Activated CD8-positive, alpha-beta memory T cell treated with anti-CD3 and anti-CD28 coated beads for 4 hours (primary cell): ENCODE measurements at places on chromosomes 16 and 17.

DNA sequence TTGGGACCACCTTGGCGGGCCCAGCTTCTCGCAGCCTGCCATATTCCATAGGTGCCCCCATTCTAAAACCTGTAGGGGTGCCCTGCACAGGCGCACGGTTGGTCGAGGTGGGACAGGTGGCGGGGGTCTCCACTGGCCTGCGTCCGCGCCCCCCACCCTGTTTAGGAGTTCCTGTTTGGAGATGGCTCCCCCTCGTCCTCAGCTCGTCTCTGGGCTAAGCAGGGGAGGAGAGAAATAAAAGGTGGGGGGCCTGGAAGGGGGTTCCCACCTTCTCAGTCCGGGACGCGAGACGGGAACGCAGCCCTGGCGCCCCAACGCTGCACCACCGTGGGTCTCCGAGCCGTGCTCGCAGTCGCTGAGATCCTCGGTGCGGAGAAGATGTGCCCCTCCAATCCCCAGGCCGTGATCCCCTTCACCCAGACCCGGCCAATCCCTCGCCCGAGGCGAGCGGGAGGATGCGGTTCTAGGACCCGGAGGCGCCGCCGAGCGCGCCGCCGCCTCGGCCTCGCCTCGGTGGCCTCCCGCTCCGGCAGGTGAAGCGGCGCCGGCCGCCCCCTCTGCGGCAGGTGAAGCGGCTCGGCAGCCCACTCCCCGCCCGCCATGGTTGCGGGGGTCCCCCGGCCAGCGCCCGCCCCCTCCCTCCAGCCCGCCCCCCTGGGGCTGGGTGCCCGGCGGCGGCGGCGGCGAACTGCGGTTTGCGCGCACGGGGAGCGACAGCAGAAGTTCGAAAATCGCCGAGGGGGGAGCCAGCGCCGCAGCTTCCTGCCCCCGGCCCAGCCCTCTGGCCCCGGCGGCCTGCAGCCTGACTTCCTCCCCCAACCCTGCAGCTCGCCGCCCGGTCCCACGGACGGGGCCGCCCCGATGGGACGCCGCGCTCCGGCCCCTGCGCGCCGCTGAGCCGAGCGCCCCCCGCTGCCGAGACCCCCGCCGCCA is at the start of gene FMNL1:
FMNL1 (plus strand) TSS at position 805 of the 933 bp plus-strand sequence. CDS start 240 bp downstream, outside the sequence.
- no peak for DNase-seq

DNA sequence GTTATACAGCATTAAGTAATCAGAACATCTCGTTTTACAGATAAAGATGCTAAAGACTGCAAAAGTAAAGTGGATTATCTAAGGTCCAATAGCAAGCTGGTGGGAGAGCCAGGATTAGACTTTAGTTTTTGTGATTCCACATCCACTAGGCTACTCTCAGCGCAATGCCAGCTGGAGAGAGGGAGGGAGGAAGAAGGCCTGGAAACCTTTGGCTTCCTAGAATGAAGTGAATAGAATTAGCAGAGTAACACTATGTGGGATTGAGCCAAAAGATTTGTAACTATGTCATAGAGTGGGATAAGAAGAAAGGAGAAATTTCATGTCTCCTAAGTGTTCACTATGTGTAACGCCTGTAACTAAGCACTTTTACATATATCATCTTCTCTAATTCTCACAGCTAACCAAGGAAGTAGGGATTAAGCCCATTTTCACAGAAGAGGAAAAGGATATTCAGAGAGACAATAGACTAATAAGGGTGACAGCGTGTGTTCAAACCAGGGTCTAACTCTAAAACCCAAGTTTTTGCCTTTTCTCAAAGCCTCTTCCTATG is 25.4 kb upstream of the NSRP1 start:
- no peak for DNase-seq

DNA sequence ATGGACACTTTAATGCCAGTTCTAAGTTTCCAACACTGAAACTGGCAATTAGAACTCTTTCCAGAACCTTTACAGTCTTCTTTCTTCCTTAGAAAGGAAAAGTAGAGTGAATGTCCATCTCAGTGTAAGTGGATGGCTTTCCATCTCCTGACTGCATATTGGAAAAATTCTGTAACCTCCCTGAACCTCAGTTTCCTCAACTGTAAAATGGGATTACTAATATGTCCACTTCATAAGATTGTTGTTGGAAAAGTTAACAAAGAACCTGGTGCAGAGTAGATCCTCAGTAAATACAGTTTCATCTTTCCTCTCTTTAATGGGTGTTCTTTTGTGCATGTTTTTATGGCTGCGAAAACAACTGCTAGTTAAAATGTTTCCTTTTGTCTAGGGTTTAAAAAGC is 2.6 kb downstream of the TMEM98 start:
- DNase-seq: no peak

DNA sequence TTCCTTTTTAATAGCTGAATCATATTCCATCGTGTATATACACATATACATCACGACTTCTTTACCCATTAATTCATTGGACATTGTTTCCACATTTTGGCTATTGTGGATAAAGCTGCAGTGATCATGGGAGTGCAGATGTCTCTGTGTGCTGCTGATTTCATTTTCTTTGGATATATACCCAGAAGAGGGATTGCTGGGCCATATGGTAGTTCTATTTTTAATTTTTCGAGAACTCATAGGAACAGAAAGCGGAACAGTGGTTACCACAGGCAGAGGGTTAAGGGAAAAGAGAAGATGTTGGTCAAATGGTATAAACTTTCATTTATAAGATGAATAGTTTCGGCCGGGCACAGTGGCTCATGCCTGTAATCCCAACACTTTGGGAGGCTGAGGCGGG is 187.4 kb upstream of the MYOCD start:
- DNase-seq: no peak

- no peak for DNase-seq
Measured at GRCh38 chr17:41212524-41213169, 13.8 kb upstream of the KRTAP9-2 start.

DNA sequence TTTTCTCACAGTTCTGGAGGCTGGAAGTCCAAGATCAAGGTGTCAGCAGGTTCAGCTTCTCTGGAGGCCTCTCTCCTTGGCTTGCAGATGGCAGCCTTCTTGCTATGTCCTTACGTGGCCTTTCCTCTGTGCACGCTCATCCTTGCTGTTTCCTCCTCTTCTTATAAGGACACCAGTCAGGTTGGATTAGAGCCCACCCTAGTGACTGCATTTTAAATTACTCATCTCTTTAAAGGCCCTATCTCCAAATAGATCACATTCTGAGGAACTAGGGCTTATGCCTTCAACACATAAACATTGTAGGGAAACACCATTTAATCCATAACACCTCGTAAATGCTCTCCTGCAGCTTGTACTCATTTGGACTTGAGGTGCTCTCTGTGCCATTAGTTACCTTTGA is 36.3 kb downstream of the DHRS7C start:
- no peak for DNase-seq

GRCh38 chr17:80065478-80066170 is 29.2 kb downstream of the CCDC40 start:
- no peak for DNase-seq

- no peak for DNase-seq
Measured at GRCh38 chr17:79923974-79924638, 84.9 kb upstream of the CBX4 start.

DNA sequence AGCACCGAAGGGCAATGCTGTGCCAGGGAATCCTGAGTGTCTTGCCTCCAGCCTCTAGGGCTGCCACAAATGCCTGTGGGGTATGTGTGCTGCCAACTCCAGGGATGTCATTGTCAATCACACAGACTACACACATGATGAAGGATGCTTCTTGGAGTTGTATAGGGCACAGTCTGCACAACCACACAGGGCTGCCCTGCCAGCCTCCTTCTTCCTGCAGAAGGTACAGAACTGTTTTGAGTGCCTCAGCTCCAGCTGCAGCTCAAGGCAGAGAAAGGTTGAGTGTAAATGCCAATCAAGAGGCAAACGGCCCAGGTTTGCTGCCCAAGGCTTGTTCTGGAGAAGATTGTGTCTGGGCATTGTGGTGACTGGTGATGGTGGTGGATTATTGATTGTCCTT is 15.6 kb downstream of the SCNN1B start:
- DNase-seq: no peak

DNA sequence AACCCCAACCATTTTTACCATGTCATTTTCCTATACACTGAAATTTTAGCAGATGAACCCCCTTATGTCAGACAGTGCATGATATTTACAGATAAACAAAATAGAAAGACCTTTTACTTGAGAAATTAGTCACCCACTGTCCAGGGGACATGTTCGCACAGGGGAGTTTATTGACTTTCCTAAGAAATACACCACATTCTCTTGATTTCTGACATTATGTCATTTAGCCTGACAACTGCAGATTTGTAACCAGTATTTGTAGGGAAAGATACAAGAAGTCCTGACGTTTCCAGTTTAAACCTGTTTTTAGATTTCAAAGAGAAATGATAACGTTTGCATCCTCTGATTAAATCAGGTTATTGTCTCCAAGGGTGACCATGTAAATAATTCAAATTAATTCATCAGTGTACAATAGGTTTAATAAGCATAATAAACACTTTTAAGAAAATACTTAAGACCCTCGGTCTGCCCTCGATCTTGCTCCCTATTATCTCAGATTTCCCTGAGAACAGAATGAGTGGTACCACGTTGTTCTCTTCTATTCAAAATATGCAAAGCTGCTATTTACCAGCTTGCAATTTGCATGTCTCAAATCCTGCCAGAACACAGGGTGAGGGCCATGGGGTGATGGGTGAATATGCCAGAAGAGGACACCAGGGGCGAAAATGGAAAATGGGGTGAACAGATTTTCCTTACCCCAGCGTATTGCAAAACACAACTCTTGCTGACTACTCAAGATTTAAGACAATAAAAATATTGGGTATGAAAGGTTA is 2.1 kb upstream of the LYRM9 start:
- no peak for DNase-seq

- no peak for DNase-seq
Measured at GRCh38 chr17:21176773-21177395, 37.1 kb downstream of the TMEM11 start.

GRCh38 chr17:80768936-80769335 is 222.7 kb upstream of the CHMP6 start:
- no peak for DNase-seq

DNA sequence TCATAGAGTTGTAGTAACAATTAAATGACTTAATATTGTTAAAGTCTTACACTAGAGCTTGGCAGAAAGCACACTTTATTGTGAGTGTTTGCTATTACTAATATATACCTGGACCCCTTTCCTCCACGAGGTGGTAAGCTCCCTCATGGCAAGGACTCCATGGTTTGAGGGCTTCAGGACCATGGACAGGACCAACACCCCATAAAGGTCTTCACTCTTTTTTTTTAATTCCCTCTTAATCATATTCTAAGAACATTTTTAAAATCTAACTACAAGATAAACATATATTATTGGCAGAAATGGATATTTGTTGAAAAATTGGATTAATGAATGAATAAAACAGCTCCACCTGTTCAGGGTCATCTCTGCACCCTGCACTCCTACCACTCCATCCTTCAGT is 154.5 kb downstream of the CBLN1 start:
- DNase-seq: no peak

DNA sequence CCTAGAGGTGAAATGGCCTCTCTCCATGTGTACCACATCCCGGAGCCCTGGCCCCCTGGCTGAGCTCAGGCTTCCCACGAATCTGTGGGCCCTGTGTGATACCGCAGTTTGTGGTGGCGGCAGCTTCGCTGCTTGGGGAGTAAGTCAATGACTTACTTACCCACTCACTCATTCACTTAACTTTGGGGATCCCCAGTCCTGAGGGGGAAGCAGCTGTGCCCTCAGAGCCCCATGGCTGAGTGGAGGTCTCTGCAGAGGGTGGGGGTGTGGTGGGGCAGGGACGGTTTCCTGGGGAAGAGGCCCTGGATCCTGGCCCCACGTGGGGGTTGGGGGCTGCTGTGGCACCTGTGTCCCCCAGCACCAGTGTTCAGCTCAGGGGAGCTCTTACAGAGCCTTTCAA is 13.2 kb downstream of the KCNJ12 start:
- no peak for DNase-seq

- DNase-seq: no peak
Measured at GRCh38 chr17:8084250-8084649, 3.3 kb downstream of the ALOX12B start.

GRCh38 chr16:4846503-4846900 is 586 bp downstream of the GLYR1 start:
- no peak for DNase-seq

GRCh38 chr16:9566099-9566498 is 474.7 kb downstream of the HAPSTR1 start:
- DNase-seq: no peak

- no peak for DNase-seq
Measured at GRCh38 chr16:55505333-55506015, 3.4 kb upstream of the LPCAT2 start.

DNA sequence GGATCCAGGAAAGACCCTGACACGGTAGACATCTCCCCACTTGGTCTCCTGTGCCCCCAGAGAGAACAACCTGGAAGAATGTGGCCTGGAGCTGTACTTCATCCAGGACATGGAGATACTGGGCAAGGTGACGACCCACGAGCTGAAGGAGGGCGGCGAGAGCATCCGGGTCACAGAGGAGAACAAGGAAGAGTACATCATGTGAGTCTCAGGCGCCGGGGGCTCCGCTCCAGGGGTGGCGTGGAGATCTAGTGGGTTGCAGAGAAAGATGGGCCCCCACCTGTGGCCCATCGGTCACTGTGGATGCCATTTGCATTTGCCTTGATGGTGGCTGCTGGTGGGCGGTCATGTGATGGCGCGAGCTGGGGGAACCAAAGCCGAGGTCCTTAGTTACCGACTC is 14.9 kb upstream of the CLEC18A start:
- DNase-seq: no peak

- DNase-seq: no peak
Measured at GRCh38 chr17:61385577-61386236, 13.9 kb upstream of the TBX2 start.

DNA sequence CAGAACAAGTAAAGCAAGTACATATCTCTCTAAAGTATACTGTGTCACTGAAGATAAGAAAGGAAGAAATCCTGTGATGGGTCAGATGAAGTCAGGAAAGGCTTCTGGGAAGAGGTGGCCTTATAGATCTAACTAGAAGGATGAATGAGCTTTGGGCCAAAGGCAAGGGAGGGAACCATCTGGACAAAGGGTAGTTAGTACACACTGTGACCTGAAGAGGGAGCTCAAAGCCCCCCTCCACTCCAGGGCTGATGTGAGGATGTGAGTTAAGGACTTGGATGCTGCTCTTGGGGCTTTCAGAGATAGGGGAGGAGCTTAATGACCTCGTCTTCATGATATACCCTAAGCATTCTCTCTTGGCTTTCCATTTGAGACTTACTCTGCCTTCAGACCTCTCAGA is 185.3 kb upstream of the CACNG3 start:
- DNase-seq: no peak

DNA sequence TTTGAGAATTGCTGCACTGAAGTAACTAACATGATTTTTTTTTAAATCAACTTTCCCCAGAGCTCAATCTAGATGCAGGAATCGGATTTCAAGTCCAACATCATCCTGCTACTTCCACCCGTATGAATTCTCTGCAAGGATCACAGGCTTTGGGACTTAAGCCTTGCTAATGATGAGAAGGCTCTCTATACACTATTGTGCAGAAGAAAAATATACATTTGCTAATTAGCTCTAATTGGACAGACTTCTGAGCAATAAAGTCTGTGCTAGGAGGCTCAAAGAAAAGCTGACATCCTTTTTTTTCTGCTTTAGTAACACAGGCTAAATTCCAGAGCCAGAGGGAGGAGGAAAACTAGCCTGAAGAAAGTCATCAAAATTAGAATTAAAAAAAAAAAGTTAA is 433.6 kb downstream of the PMP22 start:
- no peak for DNase-seq

GRCh38 chr16:85614338-85615013 is 1.4 kb downstream of the GSE1 start:
- DNase-seq: no peak
